Inflammatory macrophage treated with lipopolysaccharide for 1 hour (primary cell): ENCODE measurements at places on chromosomes 4 and X.

- DNase-seq, result no peak
Measured at GRCh38 chr4:123822353-123822752, 425.8 kb downstream of the SPRY1 start.

DNA sequence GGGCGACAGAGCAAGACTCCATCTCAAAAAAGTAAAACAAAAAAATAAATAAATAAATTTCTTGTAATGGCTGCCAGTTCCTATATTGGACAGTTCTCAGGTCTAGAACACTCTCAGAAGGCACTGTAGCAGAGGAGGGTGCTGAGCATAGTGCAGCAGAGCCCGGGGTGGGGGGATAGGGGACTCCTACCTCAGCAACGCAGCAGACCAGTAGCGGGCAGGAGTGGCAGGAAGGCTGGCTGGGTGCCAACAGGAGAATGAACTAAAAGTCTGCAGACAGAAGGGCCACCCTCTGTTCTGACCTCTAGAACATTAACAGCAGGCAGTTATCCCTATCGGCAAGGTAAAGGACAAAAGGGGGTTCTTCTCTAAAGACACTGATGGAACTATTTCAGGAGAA, 20.2 kb downstream of the PDK3 start:
- no peak for DNase-seq

DNA sequence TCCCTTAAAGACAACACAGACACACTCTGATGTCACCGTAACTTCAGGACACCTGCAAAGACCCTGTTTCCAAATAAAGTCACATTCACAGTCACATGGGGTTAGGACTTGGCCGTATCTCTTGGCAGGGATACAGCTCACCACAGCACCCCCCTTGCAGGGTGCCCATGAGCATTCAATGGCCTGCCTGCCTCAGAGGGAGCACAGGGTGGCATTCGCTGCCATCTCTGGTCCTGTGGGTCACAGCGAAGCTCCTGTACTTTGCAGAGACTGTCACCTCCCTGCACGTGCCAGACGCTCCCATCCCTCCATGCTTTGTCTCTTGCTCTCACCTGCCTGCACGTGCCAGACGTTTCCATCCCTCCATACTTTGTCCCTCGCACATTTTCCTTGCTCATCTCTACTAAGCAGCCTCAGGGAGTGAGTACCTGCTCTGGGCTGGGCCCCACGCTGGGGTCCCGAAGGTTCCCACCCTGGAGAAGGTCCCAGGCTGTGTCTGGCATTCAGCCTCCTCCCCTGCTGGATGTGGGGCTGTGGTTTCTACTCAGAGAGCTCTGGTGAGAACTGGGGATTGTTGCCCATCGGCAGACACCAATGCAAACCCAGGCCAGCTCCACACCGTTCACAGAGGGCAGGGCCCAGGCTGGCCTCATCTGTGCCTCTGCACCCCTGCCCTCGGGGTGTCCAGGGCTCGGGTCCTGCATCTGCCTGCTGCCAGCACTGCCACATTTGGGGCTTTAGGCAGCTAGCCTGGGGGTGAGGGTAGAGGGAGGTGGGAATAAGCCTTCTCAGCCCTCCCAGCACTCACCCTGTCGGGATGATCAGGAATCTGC, 15.8 kb downstream of the HTRA3 start:
- DNase-seq, result no peak

DNA sequence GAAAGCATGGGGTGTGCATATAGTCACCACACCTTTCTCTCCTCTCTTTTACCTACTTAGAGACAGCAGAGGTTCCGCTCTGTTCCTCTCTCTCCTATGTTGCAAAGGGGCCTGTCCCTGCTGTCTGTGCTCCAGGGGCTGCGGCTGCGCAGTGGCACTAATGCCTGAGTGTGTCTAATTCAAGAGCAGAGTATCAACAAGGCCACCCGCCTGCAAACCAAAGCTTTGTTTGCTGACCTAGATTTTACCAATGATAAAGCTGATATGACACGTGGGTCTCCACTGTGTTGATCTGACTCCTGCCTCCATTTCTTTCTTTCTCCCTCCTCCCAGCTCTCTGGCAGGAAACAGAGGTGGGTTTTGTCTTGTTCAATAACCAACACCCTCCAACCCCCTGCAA, 74.9 kb downstream of the NSG1 start:
- no peak for DNase-seq

- no peak for DNase-seq
Measured at GRCh38 chrX:93422693-93423092, 250.7 kb downstream of the NAP1L3 start.

DNA sequence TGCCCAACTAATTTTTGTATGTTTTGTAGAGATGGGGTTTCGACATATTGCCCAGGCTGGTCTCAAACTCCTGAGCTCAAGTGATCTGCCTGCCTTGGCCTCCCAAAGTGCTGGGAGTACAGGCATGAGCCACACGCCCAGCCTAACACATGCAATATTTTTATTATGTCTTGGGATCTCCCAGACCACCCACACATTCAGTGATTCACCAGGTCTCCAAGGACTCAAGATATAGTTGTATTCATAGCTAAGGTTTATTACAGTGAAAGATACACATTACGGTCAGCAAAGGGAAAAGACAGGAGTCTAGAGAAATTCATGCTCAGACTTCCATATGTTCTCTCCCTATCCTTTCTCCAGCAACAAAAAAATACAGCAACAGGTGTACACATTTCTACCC, 25.5 kb upstream of the FAM120C start:
- DNase-seq, result peak; percentile 2

DNA sequence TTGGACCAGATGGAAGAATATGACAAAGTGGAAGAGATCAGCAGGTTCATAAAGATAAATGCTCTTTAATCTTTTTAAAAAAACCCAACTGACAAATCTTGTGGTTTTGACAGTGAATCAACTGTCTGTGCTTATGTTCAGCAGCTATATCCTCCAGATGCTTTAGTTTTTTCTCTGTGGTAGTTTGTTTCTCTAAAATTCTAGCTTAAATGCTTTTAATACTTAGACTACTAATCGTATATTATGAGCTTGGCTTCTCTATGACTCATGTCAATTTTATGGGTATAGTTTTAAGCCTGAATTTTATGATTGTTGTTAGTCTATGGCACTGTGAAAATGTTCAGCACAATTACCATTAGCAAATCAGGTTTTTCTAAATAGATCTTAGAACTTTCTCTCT, 12.9 kb downstream of the HHIP start:
- no peak for DNase-seq

DNA sequence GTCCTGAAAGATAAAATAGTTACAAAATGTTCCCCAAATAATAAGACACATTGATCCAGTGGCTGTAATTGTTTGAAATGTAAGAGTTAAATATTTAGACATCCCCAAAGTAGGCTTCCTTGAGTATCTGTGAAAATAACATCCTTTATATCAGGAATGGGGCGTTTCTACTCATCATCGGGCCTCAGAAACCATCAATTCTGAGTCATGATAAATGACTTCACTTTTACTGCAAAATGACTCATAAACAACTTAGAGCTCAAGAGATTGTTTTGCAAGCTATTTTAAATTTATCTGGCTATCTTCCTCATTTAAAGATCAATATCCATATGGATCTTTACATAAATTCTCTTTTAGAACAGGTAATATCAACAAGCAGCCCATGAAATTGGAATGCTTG, 369.4 kb upstream of the CNKSR2 start:
- no peak for DNase-seq

DNA sequence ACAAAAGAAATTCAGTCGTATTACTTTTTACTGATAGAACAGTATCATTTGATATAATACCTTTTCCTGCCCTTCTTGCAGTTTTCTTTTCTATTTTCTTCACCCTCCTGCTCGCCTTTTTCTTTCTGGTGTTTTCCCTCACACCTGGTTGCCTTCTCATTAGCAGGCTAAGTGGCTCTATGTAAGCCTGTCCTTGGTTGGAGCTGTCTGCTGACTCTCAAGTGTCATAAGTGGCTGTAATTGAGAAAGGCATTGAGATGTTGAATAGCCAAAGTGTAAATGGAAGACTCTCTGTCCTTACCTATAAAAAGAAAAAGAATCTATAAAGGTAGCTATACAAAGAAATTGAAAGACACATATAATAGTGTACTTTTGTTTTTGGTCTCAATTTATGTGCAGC, 180.7 kb downstream of the ADGRL3 start:
- no peak for DNase-seq

DNA sequence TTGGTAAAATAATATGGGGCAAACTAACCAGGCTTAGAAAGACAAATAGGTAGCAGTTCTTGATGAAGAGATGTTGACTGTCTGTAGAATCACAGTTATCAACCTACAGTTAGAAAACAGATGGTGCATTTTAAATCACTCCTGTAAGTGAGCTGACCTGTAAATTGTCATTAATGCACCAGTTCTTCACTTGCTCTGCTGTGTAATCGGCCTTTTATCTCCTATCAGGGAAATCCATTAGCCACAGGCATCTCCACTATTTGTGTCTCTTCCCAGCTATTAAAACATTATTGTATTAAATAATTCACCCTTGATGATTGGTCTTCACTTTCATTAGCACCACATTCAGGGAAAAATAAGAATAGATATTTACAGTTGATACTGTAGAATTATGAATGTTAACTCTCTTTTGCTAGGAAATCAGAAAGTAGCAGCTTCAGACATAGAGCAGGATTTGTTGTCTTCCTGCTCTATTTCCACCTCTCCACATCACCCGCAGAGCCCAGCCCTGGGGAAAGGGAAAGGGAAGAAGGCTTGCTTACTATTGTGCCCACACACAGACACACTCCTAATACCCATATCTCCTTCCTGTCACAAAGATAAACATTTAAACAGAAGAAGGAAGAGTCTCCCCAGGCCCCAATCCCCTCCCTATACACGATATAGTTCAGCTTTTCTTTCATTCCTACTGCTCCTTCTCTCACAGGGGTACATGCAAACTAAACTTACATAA, 97.1 kb downstream of the REELD1 start:
- no peak for DNase-seq

DNA sequence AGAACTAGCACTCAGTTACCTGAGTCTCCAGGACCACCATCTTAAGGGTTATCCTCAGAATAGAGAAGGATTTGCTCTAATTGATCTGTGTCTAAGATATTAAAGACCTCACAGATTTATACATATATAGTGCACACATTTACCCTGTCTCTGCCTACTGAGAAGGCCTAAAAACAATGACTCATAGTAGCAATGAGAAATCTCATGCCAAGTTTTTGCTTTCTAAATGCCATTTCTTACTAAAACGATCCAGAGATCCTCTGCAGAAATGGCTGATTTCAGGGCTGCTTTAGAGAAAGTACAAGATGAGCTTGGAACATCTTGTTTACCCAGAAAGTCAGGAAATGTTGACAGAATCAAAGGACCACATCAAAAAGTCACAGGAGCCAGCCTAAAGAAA, 79.1 kb upstream of the INPP4B start:
- DNase-seq, result no peak

- DNase-seq, result peak; percentile 21
Measured at GRCh38 chr4:163165217-163166017, 1.3 kb downstream of the NAF1 start.

- DNase-seq, result no peak
Measured at GRCh38 chr4:139985401-139985800, 168.6 kb downstream of the MAML3 start.

DNA sequence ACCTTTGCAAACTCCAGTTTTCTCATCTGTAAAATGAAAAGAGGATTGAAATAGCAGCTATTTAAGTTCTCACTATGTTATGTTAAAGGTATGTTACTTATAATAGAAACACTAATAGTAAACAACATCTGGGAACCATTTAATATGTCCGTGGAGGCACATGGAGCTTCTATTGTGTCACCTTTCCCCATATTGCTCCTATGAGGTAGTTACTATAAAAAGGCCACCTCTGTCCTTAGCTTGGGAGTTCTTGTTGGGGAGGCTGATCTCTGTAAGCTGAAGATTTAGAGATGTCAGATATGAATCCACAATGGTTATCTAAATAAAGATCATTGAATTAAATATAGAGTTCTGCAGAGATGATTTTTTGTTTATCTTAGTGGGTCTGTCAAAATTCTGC, 125.2 kb downstream of the FHIP1A start:
- DNase-seq, result no peak

GRCh38 chr4:99679204-99679603, 21.6 kb upstream of the C4orf54 start:
- no peak for DNase-seq

- DNase-seq, result no peak
Measured at GRCh38 chr4:22407361-22407760, 108.5 kb downstream of the ADGRA3 start.

DNA sequence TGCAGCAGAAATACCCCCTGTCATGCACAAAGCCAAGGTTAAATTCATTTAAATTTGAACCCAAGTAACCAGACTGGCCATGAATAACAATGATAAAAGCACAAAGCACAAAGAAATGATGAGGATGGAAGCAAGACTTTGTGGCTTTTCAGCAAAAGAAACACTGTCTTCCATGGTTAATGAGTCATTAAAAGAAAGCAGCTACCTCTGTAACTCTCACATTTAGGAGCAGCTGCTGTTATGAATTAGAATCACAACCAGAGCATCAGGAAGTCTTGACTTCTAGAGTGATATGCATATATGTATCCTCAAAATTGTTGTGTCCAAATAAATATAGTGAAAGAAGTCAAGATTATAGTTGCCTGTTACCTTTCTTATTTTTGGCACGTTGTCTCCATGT, 70.7 kb upstream of the RPS6KA6 start:
- no peak for DNase-seq

DNA sequence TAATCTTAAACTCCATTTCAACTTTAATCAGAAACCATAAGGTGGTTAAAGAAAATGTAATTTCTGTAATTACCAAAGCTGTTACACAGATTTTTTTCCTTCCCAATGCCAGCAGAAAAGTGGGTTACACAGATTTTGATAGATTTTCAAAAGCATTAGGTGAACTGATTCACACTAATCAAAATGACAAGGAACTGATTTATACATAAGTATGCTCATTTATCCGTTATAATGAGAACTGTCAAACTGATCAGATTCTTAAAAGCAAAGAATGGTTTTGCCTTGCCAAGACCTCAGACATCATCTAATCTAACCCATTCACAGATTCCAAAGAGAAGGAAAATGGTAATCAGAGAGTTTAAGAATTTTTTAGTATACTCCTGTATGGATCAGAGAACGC, 5.2 kb downstream of the UGDH start:
- no peak for DNase-seq

DNA sequence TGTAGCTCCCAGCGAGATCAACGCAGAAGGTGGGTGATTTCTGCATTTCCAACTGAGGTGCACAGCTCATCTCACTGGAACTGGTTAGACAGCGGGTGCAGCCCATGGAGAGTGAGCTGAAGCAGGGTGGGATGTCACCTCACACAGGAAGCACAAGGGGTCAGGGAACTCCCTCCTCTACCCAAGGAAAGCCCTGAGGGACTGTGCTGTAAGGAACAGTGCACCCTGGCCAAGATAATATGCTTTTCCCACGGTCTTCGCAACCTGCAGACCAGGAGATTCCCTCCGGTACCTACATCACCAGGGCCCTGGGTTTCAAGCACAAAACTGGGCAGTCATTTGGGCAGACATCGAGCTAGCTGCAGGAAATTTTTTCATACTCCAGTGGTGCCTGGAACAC, 216.4 kb upstream of the TET2 start:
- no peak for DNase-seq
